ENCODE measurements at places on chromosomes 6 and 20.

- no peak for DNase-seq
Observed at GRCh38 chr20:46237227-46237626, 71.1 kb downstream of the CDH22 start.

DNA sequence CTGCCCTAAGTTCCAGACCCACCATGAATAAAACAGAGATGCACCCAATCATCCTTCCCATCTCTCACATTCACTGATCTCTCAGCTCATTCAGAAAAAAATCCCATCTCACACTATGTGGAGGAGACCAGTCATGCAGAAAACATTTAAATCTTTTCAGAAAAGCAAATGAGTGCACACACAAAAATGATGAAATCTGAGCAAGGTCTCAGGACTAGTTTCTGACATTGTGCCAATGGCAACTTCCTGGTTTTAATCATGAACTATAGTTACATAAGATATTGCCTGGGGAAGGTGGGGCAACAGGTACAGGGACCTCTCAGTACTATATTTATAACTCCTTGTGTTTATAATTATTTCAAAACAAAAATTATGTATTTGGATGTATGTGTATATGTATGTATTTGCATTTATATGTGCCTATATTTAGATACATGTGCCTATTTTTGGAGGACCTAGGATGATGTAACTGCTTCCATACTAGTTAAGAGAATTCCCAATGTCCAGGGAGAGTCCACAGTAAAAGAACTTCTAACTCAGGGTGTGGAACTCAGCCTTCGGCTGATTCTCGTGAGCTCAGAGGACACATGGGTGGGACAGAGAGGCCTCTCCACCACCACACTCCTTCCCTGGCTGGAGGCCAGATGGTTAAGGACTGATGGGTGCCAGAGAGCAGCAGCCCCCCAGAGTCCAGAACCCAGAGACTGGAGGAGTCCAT is 71.7 kb upstream of the MAP3K4 start:
- no peak for DNase-seq

DNA sequence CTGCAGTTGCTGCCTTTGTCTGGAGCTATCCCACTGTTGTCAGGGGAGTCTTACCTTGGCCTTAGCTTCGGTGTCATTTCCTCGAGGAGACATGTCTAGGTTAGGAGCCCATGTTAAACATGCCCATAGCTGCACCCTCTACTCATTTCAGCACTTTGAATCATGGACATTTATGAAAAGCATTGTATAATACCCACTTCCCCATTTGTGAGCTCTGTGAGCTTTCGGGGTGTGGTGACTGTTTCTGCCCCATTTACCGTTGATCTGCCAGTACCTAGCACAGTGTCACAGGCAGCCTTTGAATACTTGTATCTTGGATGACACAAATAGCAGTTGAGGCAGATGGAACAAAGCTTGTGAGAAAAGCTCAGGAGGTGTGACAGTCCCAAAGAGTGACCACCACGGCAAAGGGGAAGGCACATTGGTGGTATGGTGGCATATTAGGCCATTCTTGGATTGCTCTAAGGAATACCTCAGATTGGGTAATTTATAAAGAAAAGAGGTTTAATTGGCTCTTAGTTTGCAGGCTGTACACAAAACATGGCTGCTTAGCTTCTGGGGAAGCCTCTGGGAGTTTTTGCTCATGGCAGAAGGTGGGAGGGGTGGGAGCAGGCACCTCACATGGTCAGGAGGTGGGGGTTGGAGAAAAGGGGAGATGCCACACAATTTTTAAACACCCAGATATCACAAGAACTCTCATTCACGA is 42.0 kb downstream of the JARID2 start:
- no peak for DNase-seq

GRCh38 chr6:119308048-119308570 is 41.5 kb downstream of the MAN1A1 start:
- DNase-seq = no peak

- no peak for DNase-seq
Observed at GRCh38 chr20:47067776-47068175, 173.1 kb downstream of the EYA2 start.

Measured in mucosa of descending colon (tissue), 3 donors.